Neural progenitor cell (in vitro differentiated cells): ENCODE measurements at places on chromosomes 1 and 21.

DNA sequence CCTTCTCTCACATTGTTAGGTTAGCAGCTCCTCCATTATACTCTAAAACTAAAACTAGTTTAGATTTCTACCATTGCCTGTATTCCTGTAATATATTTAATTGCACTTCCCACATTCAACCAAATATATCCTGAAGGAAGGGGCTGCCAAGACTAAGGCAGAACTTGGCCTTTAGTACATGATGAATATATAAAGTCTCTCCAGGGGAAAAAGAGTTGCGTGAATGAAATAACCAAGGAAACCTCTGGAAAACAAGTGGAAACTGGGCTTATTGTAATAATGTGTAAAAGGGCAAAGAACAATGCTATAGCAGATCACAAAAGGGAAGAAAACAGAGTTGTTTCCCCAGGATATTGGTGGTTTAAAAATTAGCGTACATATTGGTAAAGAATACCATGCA, 1012.5 kb upstream of the PRMT6 start:
- no peak for DNase-seq

GRCh38 chr1:152112101-152112884, 3.0 kb downstream of the TCHH start:
- DNase-seq = peak; percentile 5

GRCh38 chr1:91684481-91685196, 184.0 kb downstream of the CDC7 start:
- peak; percentile 47 for DNase-seq

DNA sequence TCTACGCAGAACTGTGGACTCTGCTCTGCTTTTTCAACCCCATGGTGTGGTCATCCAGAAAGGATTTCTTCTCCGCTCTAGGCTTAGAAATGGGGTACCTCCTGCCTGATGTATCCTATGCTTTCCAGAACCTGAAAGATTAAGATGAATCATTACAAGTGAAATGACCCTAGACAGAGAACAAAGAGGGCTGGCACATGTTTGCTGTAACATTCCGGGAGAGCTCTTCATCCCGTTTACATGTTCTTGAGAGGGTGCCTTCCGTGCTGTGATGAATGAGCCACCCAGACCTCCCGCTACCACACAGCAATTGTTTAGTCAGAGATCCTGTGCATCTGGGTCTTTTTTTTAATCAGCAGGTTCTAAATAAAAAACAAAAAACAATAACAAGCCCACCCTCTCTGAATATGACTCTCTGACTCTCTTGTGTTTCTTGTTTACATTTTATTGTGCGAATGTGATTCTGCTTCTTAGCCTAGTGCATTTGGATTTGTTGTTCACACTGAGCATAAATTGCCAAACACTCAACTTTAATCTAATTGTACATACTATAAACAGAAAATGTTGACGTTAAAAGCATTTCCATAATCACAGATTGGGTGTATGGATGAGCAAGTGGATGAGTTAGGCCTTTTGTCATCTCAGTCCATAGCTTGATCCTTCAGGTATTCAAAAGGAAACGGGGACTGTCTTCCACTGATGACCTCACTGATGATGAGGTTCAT, 87.1 kb downstream of the GPR88 start:
- DNase-seq = no peak

DNA sequence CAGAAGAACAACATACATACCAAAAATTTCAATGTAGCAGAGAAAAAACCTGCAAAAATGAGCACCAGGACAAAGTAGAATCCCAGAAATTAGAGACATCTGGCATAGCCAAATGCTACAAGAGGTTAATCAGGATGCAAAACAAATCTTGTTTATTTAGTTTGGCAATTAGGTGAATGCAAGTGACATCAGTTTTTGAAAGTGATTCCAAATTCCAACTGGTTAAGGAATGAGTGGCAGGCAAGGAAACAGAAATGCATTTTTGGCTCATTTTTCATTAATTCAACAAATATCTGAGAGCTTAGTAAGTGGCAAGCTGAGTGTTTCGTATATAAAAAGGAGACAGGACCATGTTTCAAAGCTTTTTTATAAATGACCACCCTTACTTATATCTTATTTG, 21.3 kb downstream of the SCAF4 start:
- no peak for DNase-seq

DNA sequence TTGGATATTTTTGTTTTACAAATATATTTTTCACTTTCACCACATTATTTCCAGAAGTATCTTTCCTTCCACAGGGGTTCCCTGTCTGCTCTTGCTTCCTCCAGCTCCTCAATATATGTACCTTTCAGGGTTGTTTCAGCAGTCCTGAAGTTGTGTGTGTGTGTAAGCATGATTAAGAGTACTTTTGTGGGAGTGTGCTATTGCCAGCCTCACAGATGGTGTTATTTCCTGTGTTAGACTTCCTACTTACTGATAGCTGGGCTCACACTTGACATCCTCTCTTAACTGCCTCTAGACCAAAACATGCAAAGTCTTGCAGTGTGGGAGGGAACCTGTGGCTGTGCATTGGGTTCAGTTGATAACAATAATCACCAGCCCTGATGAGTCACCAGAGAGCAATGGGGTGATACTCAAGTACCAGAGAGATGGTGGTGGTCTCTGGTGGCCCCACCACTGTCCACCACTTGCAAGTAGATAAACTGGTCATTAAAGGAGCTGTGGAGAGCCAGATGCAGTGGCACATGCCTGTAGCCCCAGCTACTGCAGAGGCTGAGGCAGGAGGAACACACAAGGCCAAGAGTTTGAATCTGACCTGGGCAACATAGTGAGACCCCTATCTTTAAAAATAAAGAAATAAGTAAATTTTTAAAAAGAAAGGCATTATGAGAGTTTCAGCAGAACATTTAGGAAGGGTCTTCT, 126.7 kb downstream of the NR5A2 start:
- no peak for DNase-seq

- DNase-seq = no peak
Observed at GRCh38 chr1:244085891-244086290, 34.8 kb downstream of the ZBTB18 start.

DNA sequence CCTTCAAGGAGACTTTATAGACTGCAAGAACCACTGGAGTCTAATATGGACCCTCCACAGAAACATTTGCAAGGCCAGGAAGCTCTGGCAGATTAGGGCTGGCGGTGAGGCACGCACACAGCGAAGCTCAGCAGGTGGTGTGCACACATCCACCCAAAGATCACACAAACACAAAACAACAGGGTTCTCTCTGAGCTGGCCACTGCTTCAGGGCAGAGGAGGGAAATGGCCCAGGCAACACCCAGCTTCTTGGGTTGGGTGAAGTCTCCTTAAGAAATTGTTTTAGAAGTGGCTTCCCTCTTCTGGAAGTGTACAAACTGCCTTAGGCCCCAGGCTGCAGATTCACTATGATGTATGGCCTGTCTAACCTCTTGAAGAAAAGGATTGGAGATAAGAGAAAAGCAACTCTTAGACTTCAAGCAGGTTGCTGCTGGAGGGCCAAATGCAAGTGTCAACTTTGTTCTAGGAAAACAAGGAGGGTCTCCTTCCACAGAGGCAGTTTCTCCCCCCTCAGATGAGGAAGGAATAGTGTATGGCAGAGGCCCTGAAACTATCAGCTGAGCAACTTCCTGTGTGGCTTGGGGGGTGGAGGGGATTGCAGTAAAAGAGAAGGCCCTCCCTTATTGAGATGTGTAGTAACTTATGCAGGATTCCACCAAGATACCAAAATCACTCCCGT, 2.0 kb downstream of the RCSD1 start:
- DNase-seq = no peak

DNA sequence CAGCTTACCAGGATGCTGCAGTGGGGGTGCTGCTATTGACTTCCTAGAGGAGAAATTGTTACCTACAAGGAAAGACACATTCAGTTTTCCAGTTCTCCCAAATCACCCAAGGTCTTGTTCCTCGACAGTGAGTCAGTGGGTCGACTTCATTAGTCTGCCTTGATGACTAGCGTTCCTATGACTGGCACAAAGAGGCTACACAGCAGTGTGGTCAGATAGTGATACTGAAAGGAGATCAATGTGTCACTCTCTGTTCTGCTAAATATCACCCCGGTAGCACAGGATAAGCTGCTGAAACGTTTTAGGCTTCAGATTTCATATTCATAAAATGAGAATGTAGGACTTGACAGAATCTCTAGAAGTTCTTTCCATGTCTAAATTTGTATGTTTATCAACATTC, 357.4 kb downstream of the LMX1A start:
- DNase-seq = no peak

DNA sequence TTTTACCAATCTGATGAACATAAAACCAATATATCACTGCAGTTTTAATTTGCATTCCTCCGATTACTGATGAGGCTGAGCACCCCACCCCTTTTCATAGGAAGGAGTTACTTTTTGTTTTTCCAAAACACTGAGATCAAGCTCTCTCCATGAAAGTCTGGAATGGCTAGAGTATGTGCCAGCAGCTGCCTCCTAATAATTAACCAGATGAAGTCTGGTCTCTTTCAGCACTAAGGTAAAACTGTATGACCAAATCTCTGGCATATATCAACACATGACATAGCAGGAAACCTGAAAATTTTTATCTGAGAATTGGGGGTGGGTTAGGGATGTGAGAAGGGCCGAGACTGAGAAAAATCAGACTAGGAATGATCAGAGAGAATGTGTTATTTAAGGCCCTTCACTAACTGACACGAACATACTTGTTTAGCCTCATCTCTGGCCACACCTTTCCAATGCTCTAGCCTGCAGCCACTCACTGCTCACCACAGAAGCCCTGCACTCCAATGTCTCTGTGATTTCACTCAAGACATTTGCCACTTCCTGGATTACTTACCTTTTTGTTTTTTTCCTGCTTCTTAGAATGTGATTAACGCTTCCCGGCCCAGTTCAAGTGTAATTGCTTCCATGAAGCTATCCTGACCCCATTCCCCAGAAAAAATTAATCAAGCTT, 34.7 kb downstream of the WASF2 start:
- DNase-seq = no peak

- DNase-seq = peak; percentile 25
Observed at GRCh38 chr1:107936498-107937481, 28.2 kb downstream of the VAV3 start.

DNA sequence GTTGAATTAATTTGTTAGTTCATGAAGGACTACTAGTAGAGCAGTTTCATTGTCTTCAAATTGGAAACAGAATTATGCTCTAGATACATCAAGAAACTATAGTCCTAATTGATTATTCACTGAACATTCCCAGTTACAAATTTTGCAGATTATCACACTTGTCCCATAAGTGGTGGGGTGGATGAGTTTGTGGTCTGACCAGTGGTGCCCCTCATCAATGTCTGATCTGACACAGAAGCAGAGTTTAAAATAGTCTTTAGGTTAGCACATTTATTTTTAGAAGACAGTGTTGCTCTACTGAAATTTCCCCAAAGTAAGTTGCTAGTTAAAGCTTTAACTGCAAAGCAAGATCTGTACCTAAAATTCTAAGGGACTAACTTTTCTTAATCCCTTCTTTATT, 42.9 kb downstream of the INKA2 start:
- no peak for DNase-seq

DNA sequence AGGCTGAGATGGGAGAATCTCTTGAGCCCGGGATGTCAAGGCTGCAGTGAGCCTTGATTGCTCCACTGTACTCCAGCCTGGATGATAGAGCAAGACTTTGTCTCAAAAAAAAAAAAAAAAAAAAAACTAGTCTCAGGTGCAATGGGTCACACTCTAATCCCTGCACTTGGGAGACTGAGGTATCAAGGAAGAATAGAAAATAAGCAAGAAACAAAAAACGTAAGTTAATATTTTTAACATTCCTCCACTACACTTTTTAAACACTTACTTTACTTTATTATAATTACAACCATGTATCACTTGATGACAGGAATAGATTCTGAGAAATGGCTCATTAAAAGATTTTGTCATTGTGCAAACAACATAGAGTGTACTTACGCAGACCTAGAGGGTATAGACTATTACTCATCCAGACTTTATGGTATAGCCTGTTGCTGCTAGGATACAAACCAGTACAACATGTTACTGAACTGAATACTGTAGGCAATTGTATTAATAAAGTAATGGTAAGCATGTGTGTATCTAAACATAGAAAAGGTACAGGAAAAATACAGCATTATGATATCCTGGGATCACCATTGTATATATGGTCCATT, 1244.1 kb upstream of the ADGRL4 start:
- DNase-seq = no peak

GRCh38 chr21:32728848-32729247, 1.0 kb upstream of the SYNJ1 start:
- no peak for DNase-seq
